ENCODE measurements at places on chromosomes 13 and 19.

GRCh38 chr13:94825507-94825906, 113.2 kb upstream of the SOX21 start:
- peak; percentile 7 for DNase-seq

- no peak for DNase-seq
These were observed 780.4 kb upstream of the SLITRK6 start for GRCh38 chr13:86579662-86580061.

DNA sequence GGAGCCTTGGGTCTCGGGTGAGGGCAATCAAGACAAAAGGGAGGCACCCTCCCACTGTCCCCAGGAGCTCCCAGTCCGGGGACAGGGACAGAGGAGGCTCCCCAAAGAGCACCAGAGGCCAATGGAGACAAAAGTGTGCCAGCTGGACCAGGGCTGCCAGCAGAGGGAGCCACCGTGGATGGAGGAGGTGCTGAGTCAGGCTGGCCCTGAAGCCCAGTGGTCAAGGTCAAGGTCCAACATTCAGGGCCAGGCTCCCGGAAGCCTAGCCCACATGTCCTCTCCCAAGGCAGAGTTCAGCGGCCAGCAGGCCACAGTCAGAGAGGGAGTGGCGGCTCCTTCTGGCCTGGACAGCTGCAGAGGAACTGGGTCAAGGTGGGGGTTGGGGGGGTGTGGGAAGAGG, 8.4 kb downstream of the COL5A3 start:
- no peak for DNase-seq

DNA sequence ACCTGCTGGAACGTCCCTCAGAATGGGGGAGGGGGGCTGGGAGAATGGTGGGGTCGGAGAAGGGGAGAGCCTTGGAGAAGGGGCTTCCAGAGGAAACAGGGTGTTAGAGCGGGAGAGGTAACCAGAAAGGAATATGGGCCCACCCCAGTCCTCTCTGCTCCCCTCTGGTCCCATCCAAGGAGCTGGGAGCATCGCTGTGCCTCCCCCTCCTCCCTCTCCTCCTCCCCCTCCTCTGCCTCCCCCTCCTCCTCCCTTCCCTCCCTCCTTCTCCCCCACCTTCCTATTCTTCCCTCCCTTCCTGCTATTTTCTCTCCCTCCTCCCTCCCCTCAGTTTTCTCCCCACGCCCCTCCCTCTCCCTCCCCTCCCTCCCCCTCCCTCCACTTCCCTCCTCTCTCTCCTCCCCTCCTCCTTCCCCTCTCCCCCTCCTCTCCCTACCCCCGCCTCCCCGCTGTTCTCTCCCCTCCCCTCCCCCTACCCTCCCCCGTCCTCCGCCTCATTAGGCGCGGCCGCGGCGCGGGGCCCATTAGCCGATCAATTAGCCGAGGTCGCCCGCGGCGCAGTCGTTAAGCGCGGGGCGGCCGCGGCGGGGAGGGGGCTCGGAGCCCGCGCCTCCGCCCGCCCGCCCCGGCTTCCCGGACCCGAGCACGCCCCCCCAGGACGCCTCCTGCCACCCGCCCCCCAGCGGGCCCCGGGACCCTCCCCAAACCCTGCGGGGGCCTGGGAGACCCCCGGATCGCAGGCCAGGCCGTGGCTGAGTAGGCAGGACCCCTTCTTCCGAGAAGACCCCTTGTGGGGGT, 15.4 kb downstream of the TLE5 start:
- no peak for DNase-seq

GRCh38 chr13:104798486-104798885, 1732.3 kb upstream of the SLC10A2 start:
- no peak for DNase-seq

GRCh38 chr13:32530841-32531253, 7.7 kb downstream of the N4BP2L2 start:
- DNase-seq, result peak; percentile 48

GRCh38 chr19:48332662-48333466, 7.5 kb downstream of the EMP3 start:
- peak; percentile 91 for DNase-seq

- DNase-seq, result no peak
These were observed 14.3 kb downstream of the LPAR6 start for GRCh38 chr13:48398450-48399095.

DNA sequence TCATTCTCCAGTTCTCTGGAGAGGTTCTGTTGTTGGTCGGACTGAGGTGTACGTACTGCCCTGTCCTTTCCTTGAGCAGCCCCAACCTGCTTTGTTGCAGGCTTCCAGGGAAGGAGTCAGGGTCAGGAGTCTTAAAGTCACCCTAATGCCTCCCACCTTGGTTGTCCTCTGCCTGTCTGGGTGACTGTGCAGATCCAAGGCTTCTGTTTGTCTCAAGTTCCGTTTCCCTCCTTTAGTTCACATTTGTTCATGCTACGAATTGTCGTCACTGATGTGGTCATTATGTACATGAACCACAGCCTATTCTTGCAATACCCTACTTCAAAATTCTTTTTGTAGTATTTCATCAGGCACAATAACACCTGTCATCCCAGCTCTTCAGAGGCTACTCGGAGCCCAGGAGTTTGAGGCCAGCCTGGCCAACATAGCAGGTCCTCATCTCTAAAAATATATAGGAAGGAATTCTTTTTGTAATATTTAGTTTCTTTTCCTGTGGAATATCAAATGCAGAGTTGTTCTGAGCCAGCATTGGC, 7.4 kb downstream of the ZNF586 start:
- no peak for DNase-seq

DNA sequence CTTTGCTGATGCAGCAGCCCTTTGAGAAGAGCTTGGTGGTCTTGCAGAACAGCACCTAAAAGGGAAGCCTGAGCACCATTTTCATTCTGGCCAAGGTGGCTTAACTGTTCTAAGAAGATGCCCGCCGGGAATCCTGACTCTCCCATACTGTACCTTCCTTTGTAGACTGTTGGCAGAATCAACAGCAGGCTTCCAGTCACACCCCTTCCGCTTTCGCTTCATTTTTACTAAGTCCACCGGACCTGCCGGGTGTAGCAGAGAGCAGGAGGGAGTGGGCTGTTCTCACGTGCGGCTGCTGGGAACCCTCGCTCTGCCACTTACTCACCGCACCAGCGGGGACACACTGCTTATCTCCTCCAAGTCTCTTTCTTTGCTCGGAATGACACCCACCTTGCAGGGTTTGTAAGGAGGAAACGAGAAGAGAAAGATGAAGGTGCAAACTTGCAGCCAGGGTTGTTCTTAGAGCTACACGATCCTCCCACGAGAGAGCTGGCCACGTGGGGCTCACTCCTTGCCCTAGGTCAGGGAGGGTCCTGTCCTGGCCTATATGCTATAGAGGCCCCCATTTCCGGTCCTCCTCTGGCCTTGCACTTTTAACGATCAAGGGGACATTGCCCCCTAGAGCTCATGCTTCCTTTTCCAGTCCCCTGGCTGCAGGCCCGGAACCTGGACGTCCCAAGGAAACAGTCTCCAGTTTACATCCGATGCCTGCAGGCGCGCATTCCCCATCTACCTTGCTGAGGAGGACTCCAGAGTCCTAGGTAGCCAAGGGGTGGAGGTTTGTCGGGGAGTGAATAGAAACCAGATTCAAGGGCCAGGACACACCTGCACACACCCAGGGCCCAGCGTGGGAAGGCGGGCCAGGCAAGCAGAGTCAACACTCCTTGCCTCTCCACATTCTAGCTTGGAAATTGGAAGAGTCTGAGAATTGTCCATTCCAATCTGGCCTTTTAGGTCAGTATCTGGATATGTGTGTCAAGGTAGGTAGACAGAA, 453.6 kb downstream of the IRS2 start:
- DNase-seq, result no peak

- no peak for DNase-seq
These were observed 139.6 kb downstream of the STOML3 start for GRCh38 chr13:38850868-38851626.

DNA sequence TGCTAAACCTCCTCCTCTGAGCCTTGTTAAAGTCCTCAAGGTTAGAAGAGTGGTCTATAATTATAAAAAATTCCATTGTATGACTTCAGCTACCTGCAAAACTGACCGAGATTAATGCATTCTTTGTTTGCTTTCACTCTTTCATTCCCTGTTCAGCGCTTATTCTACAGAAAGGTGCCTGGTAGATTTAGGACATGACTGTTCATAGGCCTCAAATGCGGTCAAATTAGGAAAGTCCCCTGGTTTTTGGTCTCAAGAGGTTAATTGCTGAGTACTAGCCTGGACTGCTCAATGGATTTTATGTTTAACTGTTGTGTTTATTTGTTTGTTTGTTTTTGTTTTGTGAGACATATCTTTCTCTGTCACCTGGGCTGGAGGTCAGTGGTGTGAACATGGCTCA, 35.4 kb downstream of the KL start:
- DNase-seq, result no peak

DNA sequence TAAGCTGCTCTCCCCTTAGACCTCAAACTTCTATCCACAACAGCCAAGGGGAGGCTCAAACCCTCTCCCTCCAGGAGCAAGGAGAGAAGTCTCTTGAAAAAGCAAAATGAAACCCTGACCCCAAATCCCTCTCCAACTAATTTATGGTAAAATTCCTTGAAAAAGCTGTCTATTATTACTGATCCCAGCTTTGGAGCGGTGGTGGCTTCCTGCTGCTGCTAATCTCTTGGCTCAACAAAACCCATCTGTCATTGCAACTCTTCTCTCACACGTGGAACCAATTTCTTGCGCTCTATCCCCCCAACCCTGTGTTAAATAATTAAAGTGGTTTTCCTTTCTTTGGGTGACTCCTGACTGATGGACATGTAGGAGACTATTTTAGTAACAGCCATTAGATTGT, 64.1 kb upstream of the OXGR1 start:
- DNase-seq, result no peak

- DNase-seq, result no peak
These were observed 2.6 kb downstream of the GPR42 start for GRCh38 chr19:35373492-35373891.

DNA sequence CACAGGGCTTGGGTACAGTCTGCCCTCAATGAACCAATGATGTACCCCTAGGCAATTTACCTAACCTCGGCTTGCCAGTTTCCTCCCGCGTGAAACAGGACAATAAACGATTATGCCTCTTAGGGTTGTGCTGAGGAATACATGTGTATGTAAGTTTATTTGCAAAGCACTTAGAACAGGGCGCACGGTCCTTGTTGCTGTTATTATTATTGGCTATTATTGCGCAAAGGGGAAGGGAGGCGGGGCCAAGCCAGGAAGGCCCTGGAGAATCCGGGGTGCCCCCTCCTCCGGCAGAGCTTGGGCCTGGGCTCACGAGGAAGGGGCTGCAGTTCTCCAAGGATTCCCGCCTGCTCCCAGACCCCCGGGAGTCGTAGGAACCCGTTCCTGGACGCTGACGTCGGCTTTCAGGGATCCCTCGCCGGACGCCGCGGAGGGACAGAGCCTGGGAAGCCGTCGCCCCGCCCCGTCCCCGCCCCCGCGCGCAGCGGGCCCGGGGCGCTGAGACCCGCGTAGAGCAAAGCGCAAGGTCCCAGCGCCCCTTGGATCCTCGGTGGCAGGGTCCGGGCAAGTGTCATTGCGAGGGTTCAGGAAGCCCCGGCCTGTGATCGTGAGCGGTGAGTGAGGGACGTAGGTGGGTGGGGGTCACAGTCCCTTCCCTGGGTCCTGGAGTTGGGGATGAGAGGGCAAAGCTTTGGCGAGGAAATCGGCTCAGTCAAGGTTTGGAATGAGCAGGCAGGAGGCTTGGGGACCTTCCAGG, at the start of gene TMEM91:
TSS of gene TMEM91 (plus strand) at position 293 of the 757 bp plus-strand sequence. CDS start 1,777 bp downstream, outside the sequence.
- no peak for DNase-seq

DNA sequence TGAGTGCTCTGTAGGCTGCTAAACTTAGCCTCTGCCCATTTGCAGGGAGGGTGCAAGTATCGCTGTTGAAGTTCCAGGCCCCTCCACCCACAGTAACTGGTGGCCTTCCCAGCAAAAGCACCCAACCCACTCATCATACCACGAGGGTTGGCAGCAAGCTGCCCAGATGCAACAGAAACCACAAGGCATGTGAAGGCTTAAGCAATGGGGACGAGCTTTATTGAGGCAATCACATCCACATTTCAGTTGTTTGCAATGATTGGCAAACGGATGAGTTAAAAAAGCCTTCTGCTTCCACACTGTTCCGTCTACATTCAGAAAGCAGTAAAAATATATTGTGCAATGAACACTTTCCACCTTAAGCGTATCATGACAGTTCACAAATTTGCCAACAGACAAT, 10.3 kb downstream of the GJB6 start:
- no peak for DNase-seq

DNA sequence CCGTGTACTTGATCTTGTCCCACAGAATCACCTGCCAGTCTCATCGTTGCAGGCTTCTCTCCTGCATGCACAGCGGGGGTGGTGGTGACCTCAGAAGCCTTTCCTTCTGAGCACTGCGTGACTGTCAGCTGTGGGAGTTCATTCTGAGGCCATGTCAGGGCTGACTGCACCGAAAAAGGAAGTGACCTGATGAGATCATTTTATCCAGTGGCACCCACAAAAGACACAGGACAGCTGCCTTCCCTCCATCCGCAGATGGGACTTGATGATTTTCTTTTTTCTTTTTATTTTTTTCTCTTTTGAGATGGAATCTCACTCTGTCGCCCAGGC, 89.7 kb downstream of the RAB20 start:
- peak; percentile 41 for DNase-seq

- no peak for DNase-seq
These were observed 7.8 kb downstream of the PGPEP1 start for GRCh38 chr19:18348171-18348570.

GRCh38 chr19:15028490-15028889, 20.8 kb upstream of the CASP14 start:
- no peak for DNase-seq

DNA sequence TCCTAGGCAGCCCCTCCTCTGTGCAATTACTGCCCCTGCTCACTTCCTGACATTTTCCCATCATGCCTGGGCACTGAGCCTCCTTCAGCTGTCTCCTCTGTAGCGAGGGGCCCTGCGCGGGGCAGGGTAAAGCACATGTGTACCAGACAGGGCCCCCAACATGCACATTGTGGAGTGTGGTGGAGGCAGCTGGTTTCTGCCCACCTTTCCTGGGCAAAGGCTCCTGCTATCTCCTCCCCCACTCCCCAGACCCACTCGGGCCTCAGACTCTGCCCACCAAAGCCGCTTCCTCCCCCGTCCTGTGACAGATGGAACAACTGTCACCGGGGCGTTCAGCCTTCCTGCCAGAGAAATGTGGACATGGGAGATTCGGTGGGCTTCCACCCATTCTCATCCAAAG, 2.9 kb upstream of the KPTN start:
- DNase-seq, result no peak

DNA sequence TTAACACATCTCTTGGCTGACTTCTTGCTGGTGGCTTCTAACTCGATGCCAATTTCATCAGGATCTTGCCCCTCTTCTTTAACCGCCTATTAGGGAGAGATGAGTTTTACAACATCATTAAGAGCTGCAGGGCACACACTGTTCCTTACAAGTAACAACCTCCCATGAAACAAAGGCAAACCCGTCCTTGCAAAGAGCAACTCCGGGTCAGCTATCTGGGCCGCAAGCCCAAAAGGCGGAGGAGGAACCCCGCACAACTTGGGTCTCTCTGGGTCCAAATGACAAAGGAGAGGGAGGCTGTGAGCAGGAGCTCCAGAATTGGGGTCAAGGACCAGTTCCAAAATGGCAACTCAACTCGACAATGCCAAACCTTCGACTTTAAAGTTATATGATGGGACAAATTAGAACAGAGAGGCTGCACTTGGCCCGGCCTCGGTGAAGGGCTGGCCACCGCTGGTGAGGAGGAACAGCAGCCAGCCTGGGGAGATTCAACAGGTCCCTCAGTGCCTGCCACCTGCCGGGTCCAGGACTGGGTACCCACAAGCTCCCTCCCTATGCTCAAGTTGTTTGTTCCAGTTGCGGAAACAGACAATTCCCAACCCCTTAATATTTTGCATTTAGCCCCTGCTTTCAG, 1.1 kb downstream of the SAFB2 start:
- DNase-seq, result no peak

GRCh38 chr19:13089139-13089856, 13.4 kb downstream of the LYL1 start:
- no peak for DNase-seq

All from left renal pelvis (tissue), 4 donors.